Activated CD4-positive, CD25-positive, alpha-beta regulatory T cell (primary cell): ENCODE measurements at places on chromosomes 16 and 17.

- no peak for DNase-seq
Measured at GRCh38 chr17:43464046-43464445, 19.7 kb upstream of the DHX8 start.

GRCh38 chr16:16788004-16788403 is 409.1 kb downstream of the NPIPA7 start:
- no peak for DNase-seq

GRCh38 chr16:67993207-67994039 is 5.9 kb downstream of the DPEP2 start:
- peak; percentile 69 for DNase-seq

DNA sequence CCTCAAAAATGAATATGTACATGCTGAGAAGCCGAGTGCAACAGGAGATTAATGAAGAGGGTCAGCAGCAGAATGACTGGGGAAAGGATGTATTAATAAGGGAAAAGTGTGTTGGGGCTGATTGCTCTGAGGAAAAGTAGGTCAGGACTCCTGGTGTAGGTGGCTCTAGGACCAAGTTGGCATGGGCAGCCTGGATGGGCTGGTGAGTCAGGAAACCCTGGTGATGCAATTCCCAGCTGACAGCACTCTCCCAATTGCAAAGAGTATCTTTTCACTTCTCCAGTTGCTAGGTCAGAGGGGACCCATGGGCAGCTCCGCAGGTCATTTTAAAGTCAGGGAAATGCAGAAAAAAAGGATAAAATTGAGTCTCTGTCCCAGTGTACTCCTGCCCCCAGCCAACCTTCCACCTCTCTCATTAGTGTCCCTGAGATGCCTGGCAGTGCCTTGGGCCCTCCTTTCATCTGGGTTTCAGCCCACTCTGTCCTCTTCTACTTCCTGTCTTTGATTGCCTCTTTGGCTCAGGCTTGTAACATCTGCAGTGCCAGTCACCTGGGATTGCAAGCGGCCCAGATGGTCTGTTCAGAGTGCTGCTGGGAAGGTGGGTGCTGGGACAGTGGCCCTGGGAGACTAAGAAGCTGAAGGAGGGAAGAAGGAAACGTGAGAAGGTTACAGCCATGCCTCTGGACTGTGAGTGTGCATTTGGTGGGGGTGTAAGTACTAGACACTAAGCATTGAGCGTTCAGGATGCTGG is 2177.2 kb downstream of the TP53TG3F start:
- DNase-seq, result no peak

- no peak for DNase-seq
Measured at GRCh38 chr17:8904686-8905085, 37.2 kb upstream of the PIK3R6 start.

DNA sequence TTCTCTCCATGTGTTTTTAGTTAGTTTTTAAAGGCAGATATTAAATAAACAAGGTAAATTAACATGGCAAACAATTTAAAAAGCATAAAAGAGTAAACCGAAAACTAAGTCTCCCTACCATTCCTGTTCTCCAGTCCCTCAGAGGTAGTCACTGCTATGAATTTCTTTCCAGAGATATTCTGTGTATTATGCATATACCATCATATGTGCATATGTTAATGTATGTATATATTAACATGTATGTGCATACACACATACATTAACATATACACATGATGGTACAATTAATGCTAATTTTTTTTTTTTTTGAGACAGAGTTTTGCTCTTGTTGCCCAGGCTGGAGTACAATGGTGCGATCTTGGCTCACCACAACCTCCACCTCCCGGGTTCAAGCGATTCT is 32.5 kb downstream of the TANGO6 start:
- no peak for DNase-seq

DNA sequence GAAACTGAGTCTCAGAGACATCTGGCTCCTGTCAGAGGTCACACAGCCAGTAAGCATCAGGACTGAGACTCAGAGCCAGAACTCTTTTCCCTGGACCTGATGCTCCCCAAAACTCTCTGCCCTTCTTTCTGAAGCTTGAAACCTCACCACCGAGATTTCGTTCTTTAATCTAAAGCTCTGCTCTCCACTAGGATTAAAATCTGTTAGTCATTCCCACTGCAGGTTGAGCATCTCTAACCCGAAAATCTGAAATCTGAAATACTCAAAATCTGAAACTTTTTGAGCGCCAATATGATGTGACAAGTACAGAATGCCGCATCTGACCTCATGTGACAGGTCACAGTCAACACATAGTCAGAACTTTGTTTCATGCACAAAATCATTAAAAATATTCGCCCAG is 2.2 kb downstream of the CDH16 start:
- DNase-seq, result no peak

DNA sequence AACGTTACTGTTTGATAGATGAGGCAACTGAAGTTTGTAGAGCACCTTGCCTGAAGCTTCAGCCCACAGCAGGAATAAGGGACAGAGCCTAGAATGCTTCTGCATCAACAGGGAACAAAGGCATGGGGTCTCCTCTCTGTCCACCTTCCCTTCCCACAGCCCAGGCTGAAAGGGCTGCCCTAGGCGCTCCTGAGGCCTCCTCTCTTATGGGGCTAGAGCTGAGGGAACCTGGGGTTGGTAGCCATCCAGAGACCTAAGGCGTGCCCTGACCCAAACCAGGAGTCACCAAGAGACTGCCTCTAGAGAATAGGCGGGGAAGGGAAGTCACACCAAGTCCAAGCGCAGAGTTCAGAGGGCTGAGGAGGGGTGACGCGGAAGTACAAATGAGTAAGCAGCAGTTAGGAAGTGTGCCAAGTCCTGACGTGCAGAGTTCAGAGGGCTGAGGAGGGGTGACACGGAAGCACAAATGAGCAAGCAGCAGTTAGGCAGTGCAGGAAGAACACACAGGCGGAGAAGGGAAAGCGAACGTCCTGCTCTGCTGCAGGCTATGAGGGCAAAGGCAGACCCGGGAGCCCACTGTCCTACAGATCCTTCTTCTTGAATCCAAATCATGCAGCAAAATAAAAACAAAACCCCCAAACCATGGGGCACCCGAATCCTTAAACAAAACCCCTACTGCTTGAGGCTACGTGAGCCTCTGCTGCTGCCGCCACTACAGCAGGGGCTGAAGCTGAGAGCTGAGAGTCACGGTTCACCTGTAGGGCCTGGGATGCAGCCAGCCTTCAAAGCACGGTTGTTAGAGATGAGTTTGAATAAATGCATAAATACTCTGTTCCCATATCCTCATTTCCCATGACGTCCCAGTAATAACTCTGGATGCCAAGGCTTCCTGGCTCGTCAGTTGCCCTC is 2.7 kb upstream of the SPG7 start:
- DNase-seq, result peak; percentile 74

DNA sequence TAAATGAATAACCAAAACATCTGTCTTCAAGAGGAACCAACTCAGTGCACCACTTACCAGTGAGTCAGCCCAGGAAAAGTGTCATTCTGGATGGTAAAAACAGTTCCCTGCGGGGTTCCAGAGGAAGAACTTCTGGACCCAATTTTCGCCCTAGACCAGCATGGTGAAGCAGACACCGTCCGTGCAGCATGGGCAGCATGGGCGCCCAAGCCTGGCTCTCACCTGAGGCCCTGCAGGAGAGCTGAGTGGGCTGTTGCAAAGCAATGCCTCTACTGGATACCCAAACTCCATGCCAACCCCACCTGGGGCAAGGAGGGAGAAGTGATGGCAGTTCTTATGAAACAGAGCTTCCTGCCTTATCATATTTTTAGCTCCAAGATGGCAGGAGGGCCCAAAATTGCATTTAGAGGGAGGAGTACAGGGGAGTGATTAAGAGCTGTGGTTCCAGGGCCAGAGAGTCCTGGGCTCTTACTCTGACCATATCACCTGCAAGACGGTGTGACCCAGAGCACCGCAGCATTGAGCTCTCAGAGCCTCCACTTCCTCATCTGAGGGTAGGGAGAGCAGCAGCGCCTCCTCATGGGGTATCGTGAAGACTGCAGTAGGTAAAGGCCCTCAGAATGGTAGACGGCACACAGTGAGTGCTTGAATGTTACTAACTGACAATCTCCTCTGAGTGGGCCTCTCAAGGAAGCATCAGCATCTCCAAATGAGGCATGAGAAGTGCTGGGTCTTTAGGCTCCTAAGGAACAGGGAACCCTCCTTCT is 16.6 kb upstream of the INPP5K start:
- DNase-seq, result no peak

DNA sequence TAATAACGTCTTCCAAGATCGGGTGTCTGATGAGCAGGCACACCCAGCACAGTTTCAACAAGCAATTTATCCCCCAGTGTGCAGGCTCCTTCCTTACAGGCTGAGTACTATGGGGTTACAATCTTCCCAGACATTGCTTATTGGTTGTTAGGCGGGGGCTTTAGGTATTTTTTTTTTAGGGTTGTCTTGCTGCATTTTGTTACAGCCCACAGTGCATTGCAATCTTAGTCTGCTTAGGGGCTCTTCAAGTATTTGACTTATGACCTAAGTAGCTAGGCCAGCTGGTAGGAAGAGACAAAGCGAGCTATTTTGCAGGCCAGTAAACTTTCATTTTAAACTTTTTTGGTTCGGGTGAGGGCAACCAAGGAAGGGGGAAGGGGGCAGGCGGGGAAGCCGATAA is 5.8 kb downstream of the PLD6 start:
- no peak for DNase-seq

DNA sequence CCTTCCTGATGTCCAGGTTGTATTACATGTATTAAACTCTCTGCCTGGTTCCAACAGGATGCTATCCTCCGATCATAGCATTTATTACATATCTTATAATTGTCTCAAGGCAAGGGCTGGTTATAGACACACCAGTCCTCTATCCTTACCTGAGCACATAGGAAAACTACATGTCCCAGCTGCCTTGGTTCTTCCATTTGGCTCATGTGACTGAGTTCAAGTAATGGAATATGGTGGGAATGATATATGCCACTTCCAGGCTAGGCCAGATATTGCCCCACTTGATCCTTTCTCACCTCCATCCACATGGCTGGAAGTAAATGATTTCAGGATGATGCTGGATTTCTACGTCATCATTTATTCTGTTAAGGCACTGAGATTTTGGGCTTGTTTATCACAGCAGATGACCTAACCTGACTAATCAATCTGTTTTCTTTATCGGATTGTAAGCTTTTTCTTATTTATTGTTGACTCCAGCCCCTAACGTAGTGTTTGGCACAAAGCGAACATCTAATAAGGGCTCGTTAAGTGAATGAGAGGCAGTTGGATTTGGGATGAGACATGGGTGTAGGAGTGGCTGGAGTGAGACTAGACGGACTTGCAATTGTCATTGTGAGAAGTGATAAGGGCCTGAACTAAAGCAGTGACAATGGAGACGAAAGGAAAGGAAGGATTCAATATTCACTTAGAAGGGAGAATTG is 8.2 kb upstream of the SHISA9 start:
- DNase-seq, result no peak

DNA sequence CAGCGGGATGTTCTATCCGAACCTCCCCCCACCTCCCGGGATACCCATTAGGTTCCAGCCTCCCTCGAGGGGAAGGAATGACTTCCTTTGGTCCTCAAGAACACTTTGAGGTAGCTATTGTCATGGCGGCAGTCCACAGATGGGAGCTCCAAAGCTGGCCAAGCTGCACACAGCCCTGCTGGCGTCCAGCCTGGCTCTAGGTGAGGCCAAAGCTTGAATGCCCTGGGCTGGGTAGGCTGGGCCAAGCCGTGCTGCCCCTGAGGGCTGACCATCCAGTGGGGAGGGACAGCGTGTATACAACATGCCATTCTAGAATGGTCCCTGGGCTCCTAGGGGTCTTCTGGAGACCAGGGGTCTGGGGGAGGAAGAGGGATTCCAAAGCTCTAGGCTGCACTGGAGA is 43.5 kb downstream of the PEMT start:
- no peak for DNase-seq

GRCh38 chr16:4433228-4433627 is 7.6 kb downstream of the DNAJA3 start:
- no peak for DNase-seq

DNA sequence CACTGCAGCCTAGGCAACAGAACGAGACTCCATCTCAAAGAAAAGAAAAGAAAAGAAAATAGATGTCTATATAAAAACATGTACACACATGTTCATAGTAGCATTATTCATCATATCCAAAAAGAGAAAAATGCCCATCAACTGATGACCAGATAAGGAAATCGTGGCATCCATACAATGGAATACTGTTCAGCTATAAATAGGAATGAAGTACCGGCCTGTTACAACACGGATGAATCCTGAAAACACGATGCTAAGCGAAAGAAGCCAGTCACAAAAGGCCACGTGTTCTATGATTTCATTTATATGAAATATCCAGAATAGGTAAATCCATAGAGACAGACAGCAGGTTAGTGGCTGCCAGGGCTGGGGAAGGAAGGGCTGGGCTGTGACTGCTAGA is 65.8 kb downstream of the TBC1D16 start:
- DNase-seq, result no peak

GRCh38 chr17:29124135-29124924 is 55.9 kb downstream of the MYO18A start:
- no peak for DNase-seq

GRCh38 chr17:32331243-32332040 is 10.5 kb downstream of the C17orf75 start:
- DNase-seq, result no peak

- no peak for DNase-seq
Measured at GRCh38 chr17:31392002-31392855, 754 bp downstream of the RAB11FIP4 start.

GRCh38 chr17:74432424-74432690 is 469 bp downstream of the GPRC5C start:
- DNase-seq, result no peak

DNA sequence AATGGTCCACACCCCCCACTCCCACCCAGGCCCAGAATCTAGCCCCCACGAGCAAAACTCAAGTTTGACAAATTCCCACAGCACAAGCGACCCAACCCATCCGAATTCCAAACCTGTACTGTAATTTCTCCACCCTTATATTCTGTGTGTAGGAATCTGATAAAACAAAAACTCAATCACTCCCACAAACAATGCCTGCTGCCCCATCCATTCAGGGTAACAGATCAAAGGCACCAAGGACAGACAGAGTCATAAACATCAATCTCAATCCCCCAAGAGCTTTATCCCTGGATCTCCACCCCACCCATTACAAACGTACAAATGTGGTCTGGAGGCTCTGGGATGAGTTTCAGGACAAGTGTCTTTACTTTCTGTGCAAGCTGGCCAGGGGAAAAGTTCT is 157.8 kb downstream of the AXIN2 start:
- DNase-seq, result no peak

DNA sequence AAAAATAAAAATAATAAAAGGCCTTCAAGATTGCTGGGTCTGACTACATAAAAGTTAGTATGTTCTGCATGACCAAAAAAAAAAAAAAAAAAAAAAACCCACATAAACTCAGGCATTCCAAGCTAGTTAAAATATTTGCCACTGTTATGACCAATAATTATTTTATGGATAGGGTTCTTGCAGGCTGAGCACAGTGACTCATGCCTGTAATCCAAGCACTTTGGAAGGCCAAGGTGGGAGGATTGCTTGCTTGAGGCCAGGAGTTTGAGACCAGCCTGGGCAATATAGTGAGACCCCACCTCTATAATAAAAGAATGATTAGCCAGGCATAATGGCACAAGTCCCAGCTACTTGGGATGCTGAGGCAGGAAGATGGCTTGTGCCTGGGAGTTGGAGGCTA is 8.1 kb downstream of the SCNN1B start:
- no peak for DNase-seq

GRCh38 chr16:56848029-56848936 is 16.7 kb upstream of the SLC12A3 start:
- no peak for DNase-seq

GRCh38 chr16:22973522-22973921 is 159.6 kb downstream of the HS3ST2 start:
- DNase-seq, result no peak
